Psoas muscle (tissue), 8 donors: ENCODE measurements at places on chromosomes 5 and 9. TPM values are rescaled to one million over a fixed set of nuclear protein-coding genes. Genes with fewer than 3 reads are reported as not detected.

Gene SPRY4
- 2.4 TPM for polyA plus RNA-seq

DNA sequence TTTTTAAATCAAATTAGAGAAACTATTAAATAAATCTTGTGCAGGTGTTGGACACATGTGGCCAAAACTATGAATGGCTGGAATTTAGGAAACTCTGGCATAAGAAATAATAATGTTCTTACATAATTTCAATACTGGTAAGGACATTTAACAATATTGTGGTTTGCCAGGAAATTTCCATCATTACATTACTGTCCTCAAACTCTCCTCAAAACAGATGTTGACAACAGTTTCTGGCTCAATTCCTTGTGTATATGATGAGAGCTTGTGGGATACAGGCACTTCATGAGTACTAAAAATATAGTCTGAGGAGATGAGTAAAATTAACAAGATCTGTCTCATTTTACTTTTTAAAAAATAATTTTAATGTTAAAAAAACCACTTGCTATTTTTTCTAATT lies 27.9 kb downstream of the MCTP1 start:
- DNase-seq = no peak

DNA sequence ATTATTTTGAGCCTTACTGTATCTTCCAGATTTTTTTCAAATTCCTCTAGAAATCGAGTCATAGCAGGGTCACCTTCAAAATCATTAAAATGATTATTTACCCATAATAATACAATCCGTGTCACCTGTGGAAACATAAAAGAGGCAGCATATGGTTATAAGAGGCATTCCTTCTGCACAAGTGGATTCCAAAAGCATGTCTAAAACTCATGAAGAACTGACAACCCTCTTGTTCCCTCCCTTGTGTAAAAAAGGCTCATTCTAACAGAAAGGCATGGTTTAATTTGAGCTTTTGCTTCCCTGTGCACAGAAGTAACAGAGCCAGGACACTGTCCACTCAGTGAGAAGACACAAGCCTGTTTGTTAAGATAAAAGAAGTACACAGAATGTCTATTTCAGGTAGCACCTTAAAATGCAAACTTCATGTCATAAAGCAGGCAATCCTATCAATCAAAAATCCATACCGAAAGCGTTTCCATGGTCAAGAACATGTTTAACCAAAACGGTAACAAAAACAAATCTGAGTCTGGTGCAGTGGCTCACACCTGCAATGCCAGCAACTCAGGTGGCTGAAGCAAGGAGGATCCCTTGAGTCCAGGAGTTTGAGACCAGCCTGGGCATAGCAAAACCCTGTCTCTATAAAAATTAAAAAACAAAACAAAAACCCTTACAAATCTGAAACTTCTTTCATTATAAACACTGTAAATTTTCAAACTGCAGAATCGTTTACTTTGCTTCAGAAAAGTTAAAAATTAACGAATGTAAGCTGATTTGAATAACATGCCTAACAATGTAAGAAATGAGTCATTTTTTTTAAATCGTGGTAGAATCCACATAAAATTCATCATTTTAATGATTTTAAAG lies 139.3 kb downstream of the RAPGEF6 start:
- DNase-seq = no peak

GRCh38 chr5:160938532-160938931 lies 86.5 kb upstream of the ATP10B start:
- no peak for DNase-seq

- DNase-seq = no peak
Measured at GRCh38 chr5:56323505-56323904, 90.4 kb upstream of the ANKRD55 start.
